ENCODE measurements at places on chromosomes 13 and 19.

- DNase-seq, result no peak
These were observed 12.1 kb downstream of the PPP6R1 start for GRCh38 chr19:55246462-55247451.

GRCh38 chr19:34539396-34539795 is 57.8 kb downstream of the WTIP start:
- no peak for DNase-seq

DNA sequence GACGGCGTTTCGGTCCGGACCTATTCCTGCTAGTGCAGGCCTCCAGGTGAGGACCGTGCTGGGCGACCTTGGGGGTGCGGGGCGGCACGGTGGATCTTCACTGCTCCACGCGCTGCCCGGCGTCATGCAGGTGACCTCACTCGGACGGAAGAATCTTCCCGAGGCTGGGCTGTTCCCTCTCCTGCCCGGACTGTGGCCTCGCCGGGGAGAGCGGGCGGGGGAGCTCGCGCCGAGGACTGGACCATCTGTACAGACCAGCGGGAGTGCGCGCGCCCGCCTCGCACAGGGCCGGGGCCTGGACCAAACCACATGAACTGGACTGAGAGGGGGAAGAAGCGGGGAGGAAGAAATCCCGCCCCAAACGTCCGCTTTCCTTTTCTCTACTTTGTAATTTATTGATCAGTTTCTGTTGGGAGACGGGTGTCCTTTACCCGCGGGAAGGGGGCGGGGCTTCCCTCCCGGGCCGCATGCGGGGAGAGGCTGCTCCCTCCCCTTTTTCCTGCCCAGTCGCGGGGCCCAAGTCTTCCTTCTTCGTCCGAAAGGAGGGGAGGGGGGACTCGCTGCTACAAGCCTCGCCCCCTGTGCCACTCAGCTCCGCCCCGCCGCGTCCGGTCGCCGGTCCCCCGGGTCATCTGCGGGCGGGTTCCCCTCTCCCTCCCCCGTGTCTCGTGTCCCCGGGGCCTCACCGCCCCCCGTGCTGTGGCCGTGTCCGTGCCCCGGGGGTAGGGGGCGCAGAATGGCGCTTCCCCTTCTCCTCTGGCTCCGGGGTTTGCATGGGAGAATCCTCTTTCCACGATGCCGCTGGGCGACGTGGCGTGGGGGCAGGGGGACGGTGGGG is 4.9 kb downstream of the HRC start:
- DNase-seq, result no peak

GRCh38 chr13:97561182-97561581 is 127.2 kb downstream of the RAP2A start:
- DNase-seq, result no peak

DNA sequence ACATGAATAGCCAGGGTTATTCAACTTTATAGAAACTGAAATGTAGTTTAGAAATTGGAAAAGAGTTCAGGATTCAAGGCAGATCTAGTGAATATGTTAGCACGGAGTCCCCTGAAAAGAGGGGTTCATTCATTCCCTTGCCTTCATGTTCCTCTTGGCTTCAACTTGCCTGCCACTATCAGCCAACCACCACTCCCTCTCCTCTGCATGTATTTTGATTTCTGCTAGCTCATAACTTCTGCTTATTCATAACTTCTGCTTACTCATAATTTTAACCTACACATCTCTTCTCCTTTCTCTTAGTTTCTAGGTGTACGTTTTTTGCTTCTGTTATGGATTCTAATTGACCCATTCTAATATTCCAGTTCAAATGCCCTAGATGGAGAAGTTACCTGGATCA is 5.5 kb upstream of the SERTM1 start:
- no peak for DNase-seq

- no peak for DNase-seq
These were observed 58.4 kb downstream of the PEPD start for GRCh38 chr19:33463199-33463598.

DNA sequence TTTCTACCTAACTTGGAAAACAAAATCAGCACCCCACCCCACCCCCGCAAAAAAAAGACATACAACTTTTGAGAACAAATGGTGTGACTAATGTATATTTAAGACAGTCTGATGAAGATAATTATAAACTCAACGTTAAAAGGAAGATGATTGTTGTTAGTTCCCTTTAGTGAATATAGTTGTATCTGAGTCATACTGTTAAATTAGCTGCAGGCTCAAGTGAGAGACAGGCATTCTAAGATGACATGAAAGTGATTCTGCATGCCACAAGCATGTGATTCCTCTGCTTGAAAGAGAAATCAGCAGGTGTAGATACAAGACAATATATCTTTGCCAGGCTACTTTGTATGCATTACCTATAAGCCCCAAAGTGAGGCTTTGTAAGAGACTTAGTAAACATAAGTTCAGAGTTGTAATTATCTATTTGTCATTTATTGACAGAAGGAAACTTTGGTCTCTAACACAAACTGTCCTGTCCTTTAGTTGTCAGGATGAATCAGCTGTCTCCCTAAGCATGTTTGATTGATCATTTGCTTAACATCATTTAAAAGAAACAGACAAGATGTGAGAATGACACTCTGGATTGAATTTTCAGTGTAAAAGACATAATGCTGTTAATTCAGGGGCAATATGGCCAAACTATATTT is 319.4 kb upstream of the HTR2A start:
- DNase-seq, result no peak

- DNase-seq, result no peak
These were observed 546 bp downstream of the TBC1D4 start for GRCh38 chr13:75481176-75482069.

DNA sequence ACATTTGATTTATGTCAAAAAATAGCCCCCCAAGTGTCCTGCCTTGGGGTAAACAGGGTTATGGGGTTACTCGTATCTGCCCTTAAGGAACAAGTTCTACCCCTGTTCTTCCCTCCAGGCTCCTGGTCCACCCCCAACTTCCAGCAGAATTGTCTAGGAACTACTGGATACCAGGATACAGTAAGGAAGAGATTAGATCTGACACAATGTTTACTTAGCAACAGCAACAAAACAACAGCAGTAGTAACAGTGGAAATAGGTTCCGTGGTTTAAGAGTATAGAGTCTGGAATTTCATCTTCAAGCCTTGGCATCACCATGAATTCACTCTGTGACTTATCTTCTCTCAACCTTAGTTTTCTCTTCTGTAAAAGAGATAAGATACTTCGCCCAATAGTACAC is 1.7 kb upstream of the FAM98C start:
- DNase-seq, result no peak

GRCh38 chr13:23086968-23087623 is 93.7 kb upstream of the SGCG start:
- DNase-seq, result no peak

DNA sequence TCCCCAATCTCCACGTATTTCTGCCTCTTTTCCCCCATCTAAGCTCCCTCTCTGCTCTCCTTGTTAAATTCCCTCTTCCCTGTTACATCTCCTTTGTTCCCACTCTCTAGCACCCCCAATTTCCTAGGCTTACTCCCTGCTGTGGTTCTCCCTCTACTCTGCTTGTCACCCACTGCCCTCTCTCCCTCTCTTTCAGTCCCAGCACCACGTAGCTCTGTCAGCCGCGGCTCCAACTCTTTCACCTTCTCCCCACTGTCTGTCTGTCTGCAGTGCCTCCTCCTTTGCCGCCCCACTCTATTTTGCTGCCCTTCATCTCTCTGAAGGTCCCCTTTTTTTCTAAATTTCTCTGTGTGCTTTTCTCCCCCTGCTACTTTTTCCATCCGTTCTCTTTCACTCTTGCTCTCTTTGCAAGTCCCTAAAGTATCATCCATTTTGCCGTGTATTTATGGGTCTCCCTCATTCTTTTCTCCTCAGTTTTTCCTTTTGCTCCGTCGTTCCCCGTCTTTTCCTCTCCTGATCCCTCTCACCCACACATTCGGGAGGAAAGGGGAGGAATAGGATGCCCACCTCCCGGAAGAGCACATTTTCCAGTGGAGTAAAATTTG is 937 bp downstream of the ZNF841 start:
- no peak for DNase-seq

DNA sequence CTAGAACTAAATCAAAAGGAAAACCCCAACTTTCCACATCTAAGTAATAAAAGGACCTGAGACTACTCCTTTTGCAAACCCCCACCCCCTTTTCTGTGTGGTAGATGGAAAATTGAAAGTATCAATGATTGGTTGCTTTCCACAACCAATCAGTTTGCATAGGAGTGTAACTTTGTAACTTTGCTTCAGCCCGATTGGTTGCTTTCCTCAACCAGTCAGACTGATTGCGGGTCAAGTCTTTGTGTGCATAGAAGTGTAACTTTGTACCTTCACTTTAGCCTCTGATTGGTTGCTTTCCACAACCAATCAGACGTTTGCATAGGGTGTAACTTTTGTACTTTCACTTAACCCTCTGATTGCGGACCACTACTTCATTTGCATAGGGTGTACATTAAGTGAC is 8.0 kb upstream of the B3GLCT start:
- DNase-seq, result no peak

GRCh38 chr19:36685835-36686234 is 1.6 kb upstream of the ZNF567 start:
- no peak for DNase-seq
